Pons (tissue), 1 donor: ENCODE measurements at places on chromosomes 7 and 10.

GRCh38 chr10:116743266-116744064 lies 1.1 kb upstream of the HSPA12A start:
- DNase-seq = no peak

- DNase-seq = no peak
These were observed 43.9 kb upstream of the GPR158 start for GRCh38 chr10:25130906-25131305.

DNA sequence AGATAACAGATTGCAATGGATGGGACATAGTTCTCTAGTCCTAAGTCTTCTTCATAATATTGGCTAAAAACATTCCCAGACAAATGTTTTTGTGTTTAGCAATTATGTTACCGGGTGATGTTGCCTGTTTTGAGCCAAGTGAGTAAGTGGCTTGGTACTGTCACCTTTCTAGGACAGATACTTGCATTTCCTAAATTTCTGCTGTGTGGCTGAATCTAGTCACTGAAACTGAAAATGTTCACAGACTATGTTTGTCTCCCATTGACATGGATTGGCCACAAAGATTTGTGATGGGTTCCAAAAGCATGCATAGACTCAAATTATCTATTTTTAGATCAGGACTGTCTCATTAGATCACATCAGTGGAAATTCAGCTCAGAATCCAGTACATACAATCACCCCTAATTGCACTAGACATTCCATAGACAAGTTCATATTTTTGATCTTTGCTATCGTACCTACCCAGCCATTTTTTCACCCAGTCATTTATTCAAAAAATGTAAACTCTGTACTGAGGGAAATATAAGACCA lies 1222.1 kb upstream of the AUTS2 start:
- no peak for DNase-seq

DNA sequence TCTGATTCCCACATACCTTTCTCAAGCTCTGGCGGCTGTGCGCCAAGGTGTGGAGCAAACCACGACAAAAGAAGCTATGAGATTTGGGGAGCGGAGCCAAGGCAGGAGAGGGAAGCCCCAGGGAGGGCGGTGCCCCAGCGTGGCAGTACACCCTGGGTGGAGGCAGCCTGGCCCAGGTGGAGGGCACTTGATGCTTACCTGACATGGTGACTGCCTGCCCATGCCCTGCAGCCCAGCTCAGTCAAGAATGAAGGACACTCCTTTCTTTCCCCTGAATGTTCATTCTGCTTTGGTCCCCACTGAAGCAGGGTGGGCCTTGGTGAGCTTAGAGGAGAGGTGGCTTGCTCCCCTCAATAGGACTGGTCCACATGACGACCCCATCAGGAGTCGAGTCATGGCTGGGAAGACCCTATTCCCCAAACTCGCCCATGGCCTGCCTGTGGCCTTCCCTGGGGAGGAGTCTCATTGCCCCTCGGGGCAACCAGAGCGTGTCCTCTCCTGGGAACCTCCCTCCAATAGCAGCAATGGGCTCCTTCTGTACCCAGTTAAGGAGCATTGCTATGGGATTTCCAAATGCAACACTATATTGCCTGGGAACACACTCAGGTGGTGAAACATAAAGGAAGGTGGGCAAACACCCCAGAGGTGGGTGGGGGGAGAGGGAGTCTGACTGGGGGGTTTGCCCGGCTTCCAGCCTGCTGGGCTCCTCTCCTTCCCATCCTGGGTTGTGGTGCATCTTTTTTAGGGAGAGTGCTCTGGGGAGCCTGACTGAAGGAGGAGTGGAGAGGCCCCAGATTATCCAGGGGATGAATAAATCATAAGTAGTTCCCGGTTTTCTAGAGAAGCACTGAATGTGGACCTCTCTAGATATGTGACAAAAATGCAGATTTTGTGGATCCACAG lies 22.7 kb downstream of the RAMP3 start:
- DNase-seq = no peak

DNA sequence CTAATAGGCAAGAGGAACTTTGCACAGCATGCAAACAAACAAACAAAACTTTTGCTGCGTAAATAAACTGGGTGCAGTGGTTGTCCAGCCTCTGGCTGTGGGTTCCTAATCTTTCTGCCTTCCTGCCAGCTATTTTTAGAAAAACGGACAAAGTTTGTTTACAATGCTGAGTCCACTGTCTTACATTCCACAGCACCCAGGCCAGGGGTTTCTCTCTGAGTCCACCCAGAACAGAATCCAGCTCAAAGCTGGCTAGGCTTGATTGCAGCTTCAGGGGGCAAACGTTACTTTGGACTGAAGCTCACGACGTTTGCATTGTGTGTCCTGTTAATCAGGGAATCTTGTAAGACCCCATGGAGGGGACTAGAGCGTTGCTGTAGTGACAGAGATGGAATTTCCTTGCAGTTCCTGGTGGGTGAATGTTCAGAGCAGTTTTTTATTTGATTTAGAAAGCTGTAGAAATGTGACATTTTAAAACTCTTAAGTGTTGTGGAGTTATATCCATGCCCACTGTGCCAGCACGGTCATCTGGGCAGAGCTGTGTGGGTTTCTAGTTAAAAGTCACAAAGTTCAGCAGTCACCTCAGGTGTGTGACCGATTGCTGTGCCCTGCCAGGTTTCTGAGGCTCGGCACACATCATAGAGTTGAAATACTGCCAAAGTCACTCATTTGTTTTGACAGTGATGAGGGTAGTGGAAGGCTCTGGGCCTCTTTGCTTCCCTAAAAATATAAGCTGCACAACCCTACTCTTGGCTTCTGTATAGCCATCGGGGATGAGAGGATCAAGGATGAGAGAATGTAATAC lies 247.0 kb downstream of the STK31 start:
- no peak for DNase-seq

GRCh38 chr10:126876456-126876855 lies 28.8 kb upstream of the DOCK1 start:
- no peak for DNase-seq

GRCh38 chr7:119572541-119572940 lies 700.4 kb upstream of the KCND2 start:
- DNase-seq = no peak

GRCh38 chr7:45088821-45089340 lies at the start of gene NACAD:
TSS of gene NACAD (minus strand) at chr7:45088969. CDS start at chr7:45088894, 75 bp downstream.
- DNase-seq = peak; percentile 95

GRCh38 chr10:101217450-101218281 lies 11.6 kb downstream of the LBX1 start:
- no peak for DNase-seq

DNA sequence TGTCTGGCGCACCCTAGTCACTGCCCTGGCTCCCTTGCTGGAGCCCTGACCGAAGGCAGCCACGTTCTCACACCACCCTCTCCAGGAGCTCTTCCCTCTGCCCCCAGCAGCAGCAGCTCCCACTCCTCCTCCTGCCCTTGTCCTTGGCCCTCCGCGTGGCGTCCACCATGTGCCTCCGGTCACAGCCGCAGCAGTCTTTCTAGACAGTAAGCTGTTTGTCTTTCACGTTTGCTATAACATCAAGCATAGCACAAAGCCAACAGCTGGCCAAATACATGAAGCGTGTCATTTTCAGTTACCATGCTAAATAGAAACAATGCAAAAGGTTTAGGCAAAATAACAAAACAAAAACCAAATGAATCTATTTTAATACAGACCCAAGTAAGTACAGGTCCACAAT lies 3.3 kb downstream of the PITRM1 start:
- DNase-seq = peak; percentile 67

- DNase-seq = no peak
These were observed 45.9 kb upstream of the ARHGAP12 start for GRCh38 chr10:31974434-31975124.

DNA sequence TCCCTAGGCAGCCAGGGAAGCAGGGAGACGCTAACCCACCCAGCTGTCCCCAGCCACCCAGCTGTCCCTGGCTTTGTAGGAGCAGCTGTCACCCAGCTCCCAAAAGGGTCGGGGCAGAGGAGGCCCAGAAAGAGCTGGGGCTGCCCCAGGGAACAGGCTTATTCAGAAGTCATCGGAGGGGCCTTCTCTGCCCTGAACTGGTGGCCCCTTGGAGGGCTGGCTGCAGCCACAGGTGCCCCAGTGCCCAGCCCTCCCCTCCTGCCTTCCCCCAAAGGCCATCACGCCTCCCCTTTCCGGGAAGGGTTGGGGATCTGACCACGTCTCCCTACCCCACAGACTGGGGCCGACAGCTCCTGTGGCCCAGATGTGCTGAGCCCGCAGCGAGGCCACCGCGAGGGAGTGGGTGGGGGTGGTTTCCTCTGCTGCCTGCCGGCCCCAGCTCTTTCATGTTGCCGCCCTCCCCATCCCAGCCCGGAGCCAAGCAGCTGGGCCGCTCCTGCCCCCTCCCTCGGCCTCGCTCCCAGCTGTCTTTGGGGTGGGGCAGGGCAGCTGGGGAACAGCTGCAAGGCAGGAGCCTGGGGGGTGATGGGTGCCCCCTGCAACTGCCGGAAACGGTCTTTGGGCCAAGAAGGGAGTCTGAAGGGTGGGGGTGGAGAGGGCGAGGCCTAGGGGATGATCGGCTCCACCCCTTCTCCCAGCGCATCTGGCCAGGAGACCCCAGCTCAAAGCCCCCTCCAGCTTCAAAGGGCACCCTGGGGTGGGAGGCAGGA lies 16.8 kb downstream of the TRIM8 start:
- DNase-seq = no peak

DNA sequence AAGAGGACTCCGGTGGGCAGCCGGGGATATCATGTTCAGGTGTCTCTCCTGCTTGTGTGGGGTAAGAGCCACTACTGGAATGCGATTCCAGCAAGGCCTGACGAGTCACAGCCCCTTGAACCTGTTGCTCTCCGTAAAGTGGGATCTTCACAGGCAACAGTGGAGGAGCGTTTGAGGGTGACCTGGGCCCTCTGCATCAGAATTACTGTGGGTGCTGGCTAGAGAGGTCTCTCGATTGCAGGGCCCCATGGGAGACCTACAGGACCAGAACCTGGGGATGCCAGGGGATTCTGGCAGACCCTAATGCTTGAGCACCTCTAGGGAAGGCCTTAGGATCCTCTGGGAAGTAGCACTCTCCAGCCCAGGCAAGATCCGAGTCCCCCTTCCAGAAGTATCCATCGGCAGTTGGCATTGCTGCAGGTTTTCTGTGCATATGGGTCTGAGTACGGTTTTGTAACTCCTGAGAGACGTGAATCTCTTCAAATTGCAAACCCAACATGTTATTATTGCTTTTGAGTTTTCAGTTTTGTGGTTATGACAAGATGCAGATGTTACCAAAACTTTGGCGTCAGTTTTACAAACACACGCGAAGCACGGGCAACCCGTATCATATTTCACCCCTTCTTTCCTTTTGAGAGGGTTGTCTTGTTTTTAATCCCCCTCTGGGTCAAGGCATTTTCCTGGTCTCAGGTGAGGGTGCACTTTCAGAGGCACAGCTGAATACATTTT lies 4.6 kb downstream of the MGMT start:
- DNase-seq = no peak

- DNase-seq = no peak
These were observed 233.1 kb upstream of the TCF7L2 start for GRCh38 chr10:112716924-112717413.

- no peak for DNase-seq
These were observed 732.9 kb upstream of the LRRN3 start for GRCh38 chr7:110358028-110358427.
